Stimulated activated CD8-positive, alpha-beta memory T cell treated with anti-CD3 and anti-CD28 coated beads, Interleukin-12 subunit alpha, Interleukin-12 subunit beta, amount 100 ng/mL, for 1 hour (primary cell): ENCODE measurements at places on chromosomes 3 and 15.

DNA sequence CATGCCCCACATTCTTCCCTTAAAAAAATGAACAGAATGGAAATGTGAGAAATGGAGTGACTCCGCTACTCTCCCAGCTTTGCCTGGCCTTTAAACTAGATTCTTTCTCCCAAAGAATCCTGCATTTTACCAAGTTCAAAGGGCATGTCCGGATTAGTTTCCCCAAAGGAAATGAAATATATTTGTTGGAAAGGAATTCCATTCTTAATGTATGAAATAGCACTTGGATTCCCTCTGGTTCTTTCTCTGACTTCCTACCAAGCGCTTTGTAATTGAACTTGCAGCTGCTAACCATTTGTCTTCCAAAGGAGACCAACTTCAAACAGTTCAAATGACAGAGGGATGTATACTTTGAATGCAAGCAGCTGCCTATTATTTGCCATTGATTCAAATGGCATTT lies 18.9 kb downstream of the MAP2K1 start:
- no peak for DNase-seq

DNA sequence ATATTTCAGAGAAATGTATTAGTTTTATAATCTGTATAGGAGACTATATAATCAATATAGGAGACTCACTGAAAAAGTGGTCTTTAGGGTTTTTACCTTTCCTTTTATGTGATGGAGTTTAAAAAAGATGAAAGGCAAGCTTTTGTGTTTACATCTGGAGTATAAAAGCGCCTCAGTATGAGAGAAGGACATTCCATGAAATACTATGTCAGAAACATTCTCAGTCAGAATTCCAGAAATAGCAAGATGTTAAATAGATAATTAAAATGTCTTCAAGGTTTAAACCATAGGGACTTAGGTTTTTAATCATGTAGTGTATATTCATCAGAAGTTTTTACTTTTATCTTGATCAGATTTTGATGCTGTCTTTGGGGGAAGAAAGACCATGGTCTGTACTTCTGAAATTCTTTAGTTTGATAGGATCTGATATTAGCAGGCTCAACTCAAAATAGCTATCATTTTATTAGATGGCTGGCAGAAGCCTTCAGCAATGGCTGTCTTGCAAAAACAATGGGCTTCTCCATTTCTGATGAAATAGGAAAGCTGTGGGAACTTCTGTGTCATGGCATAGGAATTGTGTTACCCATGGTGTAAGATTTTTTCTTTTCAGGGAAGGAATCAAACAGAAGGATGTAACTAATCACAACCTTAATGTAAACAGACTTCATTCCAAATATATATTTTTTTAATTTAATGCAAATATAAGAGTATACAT lies 209.6 kb upstream of the PLSCR5 start:
- DNase-seq, result no peak

GRCh38 chr3:23704298-23704697 lies 101.5 kb upstream of the UBE2E1 start:
- DNase-seq, result no peak

- no peak for DNase-seq
These were observed 1.7 kb upstream of the PIAS1 start for GRCh38 chr15:68052431-68052830.

DNA sequence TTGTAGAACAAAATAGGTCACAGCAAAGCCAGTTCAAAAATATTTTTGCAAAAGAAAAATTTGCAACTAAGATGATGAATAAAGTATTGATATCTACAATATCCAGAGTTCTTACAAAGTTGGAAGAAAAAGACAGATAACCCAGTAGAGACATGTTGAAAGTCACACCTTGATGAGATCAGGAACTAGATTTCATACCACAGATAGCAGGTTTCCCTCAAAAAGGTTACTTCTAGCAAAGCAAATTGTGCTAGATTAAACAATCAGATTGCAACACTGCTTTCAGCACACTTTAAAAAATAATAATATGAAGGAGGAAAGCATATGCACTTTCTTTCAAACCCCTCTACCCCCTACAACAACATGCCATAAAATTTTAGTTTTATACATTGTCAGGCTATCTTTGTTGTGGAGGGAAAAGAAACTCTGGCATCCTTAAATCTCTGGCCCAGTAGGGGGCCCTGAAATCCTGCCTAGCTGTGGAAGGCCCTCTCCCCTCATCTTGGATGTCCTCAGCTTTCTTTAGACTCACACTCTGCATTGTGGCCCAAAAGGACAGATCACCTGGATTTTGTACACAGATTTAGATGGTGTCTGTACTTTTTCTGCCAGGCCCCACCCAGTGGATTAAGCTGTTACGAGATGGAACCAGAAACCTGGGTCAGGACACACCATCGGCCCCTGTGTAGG lies 50.9 kb downstream of the CCR3 start:
- no peak for DNase-seq
